ENCODE measurements at places on chromosomes 6 and 20. TPM values are rescaled to one million over a fixed set of nuclear protein-coding genes. Genes with fewer than 3 reads are reported as not detected.
A peak's percentile ranks its signal among the peaks of the same experiment; 100 is the strongest.

The BMP5 gene
- total RNA-seq = under 0.01 TPM

The CYP39A1 gene
- total RNA-seq = 2.6 TPM

The EDN1 gene
- 2.9 TPM for total RNA-seq

The TRAM2 gene
- 159 TPM for total RNA-seq

The TRAPPC3L gene
- not detected for total RNA-seq

The PGC gene
- not detected for total RNA-seq

The DNMT3B gene
- 3.2 TPM for total RNA-seq

The CD40 gene
- 0.97 TPM for total RNA-seq

The RIPPLY2 gene
- not detected for total RNA-seq

The ZNF311 gene
- total RNA-seq = 0.97 TPM

The ARG1 gene
- not detected for total RNA-seq

The EMILIN3 gene
- total RNA-seq = not detected

The TOX2 gene
- total RNA-seq = 0.43 TPM

The ABHD16B gene
- total RNA-seq = not detected

GRCh38 chr6:53466257-53466656 is 78.6 kb downstream of the GCLC start:
- peak; percentile 33 for DNase-seq

DNA sequence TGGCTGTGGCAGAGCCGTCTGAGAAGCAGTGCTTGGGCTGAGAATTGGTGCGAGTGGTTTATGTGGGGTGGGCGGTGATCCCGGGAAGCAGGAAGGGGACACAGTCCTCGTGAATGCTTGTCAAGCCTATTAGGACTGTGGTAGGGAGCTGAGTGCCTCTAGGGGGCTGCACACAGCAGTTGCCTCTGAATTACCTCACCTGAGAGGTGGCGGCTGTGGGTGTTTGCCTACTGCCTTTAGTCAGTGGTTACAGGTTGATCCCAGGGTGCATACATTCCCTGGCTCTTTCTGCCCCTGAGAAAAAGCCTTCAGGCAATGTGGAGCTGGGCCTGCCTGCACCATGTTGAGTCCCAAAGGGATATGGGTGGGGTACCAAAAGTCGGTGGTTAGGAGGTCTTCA is 5.2 kb downstream of the AP5S1 start:
- no peak for DNase-seq

GRCh38 chr6:701215-701614 is 8.3 kb upstream of the EXOC2 start:
- no peak for DNase-seq

- DNase-seq = no peak
Measured at GRCh38 chr6:170295510-170296422, 4.9 kb upstream of the DLL1 start.

DNA sequence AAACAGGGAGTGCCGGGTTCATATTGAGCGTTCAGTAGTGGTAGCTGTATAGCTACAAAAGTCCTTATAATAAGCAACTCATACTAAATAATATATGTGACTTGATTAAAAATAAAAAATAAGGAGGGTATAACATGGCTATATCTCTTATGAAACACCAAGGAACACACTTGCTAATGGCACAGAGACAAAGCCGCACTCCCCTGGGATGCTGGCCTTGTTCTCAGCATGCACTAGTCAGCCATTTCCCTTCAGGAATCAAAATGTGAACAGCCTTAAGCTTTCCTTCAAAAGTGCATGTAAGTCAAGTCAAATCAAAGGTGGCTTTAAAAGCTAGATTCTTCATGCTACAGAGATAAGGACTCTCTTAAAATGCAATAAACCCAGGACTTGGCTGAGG is 9.4 kb downstream of the HMGCLL1 start:
- DNase-seq = no peak

GRCh38 chr6:25107218-25107617 is 171.5 kb upstream of the RIPOR2 start:
- DNase-seq = no peak

DNA sequence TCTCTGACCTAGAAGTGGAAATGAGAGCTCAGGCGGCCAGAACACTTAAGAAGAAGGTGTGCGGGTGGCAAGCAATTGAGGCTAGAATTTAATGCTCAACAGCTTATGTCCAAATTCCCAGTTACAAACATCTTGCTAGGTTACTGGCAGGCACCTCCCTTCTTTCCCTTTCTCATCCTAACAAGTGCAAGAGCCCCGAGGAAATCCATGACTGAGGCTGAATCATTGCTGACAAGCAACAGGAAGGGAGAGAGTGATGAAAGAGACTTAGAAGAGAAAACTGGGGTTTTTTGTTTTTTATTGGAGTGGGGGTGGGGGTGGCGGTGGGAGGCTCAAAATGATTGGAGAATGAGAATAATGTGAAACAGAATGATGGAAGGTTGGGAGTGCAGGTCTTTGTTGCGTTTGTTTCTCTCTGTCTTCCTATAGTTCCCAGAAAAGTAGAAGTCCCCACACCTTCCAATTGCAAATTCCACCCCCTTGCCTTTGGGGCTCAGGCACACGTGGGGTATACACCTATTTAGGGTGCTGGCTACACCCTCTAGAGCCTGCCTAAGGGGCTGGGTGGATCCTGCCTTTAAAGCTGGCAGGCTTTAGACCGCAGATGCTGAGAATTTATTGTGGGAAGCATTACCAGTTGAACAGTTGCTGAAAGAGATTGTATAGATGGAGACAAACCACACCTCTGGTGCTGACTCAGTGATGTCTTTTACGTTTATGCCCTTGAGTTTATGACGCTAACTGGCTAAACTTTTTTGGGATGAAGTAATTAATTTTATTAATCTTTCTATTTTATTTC is 1.4 kb downstream of the FAM83B start:
- peak; percentile 16 for DNase-seq

DNA sequence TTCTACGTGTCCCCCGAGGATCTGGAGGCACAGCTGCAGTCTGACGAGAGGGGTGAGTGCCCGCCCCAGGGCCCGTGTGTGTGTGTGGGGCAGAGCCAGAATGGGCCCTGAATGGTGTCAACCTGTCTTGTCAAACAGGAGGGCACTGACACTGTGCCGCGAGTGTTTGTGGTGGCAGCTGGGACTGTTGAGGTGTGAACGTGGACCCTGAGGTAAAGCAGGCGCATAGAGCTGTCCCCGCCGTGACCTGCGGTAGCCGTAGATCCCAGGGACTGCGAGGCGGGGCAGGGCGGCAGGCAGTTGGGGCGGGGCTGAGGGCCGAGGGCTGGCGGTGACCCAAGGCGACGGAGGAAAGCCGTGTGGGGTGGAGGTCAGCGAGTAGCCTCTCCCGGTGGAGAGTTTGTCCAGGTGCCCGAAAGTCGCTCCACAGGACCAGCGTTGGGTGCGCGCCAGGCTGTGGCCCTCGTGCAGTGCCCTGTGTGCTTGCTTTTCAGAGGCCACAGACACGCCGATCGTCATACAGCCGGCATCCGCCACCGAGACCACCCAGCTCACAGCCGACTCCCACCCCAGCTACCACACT is 25.2 kb downstream of the UCKL1 start:
- DNase-seq = no peak

DNA sequence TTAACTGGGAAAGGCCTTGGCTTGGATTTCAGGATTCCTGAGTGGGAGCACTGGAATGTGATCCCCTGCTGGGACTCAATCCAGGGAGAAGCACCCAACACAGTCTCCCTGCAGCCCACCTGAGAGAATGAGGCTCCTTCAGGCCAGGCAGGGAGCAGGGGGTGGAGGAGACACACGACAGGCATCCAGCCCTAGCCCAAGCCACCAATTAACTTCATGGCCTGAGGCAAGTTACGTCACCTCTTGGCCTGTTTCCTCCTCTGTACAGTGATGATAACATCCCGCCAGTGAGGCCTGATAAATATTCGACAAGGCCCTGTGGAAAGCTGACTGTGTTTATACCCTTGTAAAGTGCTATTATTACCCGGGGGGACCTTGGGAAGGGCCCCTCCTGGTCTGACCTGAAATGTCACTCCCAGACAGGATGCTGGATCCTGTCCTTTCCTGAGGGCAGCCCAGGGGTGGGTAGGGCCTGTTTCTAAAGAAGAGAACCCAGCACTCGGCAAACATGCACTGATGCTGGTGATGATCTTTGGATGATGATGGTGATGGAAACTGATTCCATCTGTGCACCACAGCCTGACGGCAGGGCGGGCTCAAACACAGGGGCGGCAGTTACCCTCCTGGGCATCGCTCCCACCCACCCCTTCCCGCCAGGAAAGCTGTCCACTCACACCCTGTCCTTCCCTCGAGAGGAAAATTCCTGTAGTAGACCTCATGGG is 12.4 kb downstream of the FRS3 start:
- peak; percentile 82 for DNase-seq

DNA sequence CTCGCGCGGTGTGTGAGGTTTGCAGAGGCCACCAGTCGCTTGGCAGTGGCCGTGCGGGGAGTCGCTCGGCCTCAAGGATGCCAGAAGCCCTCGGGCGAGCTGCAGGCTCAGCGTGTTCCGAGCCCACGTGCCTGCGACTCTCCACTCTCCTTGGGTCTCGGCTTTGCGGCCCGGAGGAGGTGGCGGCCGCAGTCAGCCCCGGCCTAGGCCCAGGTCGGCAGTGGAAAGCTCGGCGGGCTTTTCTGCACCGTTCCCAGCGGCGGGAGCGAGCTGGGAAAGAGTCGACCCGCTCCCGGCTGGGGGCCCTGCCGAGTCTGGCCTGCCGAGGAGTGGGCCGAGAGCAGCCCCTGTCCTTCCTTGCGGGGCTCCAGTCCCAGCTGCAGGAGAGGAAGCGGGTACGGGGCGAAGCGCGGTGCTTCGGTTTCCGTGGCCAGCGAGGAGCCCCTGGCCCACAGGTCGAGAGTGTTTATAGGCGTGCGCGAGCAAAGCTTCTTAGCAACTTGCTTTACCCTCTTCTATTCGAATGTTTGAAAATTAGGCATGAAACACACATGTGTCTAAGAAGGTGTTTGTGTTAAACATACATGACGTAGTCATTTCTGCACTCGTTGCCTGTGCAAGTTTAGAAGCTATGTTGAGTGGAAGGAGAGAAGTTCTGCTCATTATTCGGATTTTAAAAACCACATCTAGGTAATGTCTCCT is 5.6 kb downstream of the FOXC1 start:
- DNase-seq = no peak

GRCh38 chr20:37317994-37318640 is 27.8 kb upstream of the SRC start:
- DNase-seq = no peak

- DNase-seq = peak; percentile 12
Measured at GRCh38 chr6:53192682-53193188, 44.1 kb upstream of the GCM1 start.

DNA sequence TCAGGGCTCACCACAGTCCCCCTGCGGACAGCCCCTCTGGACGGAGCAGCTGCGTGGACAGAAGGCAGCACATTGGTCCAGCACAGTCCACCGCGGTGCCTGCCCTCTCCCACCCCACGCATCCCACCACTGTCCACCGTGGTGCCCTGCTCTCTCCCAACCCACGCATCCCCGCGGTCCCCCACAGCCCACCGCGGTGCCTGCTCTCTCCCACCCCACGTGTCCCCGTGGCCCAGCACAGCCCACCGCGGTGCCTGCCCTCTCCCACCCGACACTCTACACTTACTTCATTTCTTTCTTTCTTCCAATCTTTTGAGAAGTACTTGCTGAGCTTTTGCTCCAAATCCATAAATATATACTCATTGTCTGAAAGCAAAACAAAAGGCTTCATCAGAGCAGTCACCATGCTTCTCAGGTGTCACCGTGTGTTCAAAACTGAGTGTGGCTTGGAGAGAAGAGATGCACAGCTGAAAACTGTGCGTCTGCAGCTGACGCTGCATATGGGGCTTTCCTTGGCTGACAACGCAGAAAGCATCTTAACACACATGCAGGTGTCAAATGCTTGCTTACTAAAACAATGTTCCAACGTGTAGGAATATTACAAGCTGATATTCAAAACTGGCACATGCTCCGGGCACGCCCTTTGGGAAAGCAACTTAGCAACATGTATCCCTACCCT is 11.8 kb downstream of the FRMD1 start:
- no peak for DNase-seq

DNA sequence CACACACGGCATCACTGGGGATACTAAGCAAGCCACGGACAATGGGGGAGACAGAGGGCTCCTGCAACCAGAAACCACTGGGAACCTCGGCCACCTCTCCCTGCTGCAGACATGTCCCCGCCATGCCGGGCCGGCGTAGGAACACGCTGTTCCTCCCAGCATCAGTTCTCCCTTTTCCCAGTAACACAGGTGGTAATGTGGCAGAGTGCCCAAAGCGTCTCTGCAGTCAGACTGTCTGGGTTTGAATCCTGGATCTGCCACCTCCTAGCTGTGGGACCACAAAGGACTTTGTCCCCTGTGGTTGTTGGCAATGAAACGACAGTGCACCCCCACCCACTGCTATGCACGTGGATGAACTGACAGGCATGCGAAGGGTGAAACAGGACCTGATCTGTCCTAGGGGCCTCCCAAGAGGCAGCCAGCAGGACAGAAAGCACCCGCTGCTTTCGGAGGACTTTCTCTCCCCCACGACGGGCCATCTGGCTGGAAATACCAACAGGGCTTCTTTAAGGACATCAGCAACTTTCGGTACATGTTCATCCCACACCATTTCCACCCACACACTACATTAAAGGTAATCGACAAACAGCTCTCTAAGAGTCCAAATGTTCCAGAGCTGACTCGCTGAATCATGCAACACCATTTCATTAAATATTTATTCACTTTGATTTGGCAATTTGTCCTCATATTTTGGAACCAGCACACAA is 74.1 kb downstream of the SULF2 start:
- no peak for DNase-seq

DNA sequence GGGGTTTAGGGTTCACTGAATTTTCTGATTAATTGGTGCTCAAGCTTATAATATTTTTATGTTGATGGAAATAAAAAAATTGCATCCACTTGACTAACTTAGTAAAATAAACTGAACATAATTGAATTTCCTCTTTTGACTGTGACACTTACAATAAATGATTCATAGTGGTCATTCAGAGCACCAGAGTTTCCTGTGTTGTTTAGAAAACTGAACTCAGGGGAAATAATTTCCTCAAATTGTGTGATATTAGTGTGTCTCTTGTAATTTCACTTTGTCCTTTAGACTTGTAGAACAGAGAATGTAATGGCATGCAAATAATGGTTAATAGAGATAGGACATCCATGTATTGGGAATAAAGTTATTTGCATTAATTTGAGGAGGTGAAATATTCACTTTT is 319.7 kb upstream of the MAN1A1 start:
- no peak for DNase-seq

DNA sequence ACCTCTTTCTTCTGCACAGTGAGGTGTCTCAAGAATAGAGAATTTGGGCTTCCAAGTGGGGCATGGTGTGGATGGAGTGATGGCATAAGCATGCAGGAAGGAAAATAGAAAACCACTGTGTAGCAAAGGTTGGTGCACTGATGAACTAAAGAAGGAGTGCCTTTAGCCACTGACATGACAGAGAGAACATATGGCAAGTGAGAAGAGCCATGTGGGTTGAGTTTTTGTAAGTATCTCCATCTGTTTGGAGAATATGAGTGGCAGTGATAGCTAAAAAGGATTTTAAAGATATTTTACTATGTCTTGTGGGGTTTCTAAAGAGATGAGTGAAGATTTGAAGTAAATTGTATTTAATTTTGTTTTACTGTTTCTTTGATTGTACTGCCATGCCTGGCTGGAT is 160.5 kb upstream of the GRIK2 start:
- no peak for DNase-seq

GRCh38 chr6:21752054-21752811 is 158.7 kb downstream of the SOX4 start:
- DNase-seq = no peak

- no peak for DNase-seq
Measured at GRCh38 chr6:154899824-154900463, 95.2 kb upstream of the TIAM2 start.
